NCI-H1105 (cell line): ENCODE measurements at places on chromosomes 13 and 19.
A peak's percentile ranks its signal among the peaks of the same experiment; 100 is the strongest.

GRCh38 chr19:41427647-41428480, 690 bp upstream of the B3GNT8 start:
- DNase-seq, result peak; percentile 48

DNA sequence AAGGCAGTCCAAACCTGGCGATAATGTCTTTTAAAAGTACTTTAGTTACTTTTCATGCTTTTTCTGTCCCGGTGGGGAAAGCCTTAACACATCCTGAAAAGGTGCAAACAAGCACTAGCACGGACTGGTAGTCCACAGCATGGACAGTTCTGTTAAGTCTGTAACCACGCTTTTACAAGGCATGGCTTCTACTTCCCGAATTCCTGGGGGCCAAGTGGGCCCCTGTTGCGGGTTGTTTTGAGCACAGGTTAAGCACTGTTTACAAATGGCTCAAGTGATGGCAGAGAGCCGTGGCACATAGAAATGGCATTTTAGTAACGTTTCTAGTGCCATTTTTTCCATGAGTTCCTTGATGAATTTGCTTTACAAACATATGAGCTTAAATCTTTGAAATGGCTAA, 37.6 kb downstream of the ZNF493 start:
- DNase-seq, result no peak

- no peak for DNase-seq
These were observed 98.4 kb upstream of the STARD13 start for GRCh38 chr13:33383724-33384577.

- no peak for DNase-seq
These were observed 11.9 kb downstream of the KLF2 start for GRCh38 chr19:16336571-16336970.

DNA sequence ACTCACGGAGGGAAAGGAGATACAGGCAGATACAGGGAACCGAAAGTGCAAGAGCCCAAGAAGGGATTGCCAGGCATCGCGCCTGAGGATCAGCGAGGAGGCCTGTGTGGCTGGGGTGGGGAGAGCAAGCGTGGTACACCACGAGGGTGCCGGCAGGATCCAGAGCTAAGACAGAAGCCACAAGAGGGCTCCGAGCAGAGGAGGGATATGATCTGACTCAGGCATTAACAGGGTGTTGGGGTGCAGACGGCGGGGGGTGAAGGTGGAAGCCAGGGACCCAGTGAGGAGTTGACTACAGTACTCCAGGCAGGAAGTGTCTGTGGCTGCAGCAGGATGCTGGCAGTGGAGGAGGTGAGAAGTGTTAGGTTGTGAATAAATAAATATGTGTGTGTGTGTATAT, 5.4 kb upstream of the PPP1R37 start:
- DNase-seq, result no peak
